ENCODE measurements at places on chromosomes 1 and 21.
A peak's percentile ranks its signal among the peaks of the same experiment; 100 is the strongest.

DNA sequence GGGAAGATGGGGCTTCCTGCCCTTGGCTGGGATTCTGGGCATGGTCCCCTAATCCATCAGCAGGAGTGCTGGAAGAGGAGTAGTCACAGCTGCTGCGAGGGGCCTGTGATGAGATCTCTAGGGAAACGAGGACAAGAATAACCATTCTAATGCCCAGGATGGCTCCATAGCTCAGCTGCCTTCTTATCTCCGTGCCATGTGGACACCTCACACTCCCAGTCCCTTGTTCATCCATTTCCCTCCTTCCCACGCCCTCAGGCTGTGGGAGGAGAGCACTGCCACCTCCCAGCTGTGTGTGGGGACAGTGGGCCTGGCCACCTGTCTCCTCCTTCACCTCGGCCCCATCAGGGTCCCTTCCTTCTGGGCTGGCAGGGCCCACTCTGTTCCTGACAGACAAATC, 16.1 kb upstream of the ETV3 start:
- no peak for DNase-seq

GRCh38 chr1:200153277-200154055, 126.0 kb downstream of the NR5A2 start:
- DNase-seq: peak; percentile 7

DNA sequence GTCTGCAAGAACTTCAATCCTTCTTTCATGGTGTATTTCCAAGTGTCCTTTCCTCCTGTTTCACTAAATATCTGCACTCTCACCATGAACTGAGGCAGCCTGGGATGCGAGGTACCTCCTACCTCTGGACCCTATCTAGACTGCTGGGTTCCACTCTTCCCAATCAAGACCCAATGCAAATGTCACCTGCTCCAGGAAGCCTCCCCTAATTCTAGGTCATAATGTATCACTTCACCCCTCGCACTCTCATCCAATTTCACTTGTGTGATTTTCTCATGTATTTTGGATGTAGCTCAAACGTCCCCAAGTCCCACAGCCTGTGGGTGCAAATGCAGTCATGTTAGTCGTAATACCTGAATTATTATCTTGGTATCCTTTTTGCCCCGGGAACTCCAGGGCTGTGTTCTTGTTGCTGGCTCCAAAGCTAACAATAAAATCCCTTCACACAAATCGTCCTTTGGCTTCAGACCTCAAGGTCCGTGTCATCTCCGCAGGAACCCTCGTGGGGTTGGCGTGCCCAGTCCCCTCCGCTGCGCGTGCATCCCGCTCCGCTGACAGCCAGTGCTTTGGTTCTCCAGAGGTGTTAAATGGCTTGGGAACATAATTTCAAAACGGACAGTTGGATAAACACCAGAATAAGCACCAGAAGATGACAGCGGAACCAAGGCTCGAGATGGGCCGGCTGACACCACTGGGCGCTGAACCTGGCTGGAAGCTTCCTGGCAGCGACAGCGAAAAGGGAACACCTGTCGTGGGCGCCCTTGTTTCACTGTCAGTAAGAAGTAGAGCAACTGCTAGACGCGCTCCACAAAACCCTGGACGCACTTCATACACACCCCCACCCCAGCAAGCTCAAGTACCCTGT, 1.0 kb upstream of the BACH1 start:
- DNase-seq: no peak

DNA sequence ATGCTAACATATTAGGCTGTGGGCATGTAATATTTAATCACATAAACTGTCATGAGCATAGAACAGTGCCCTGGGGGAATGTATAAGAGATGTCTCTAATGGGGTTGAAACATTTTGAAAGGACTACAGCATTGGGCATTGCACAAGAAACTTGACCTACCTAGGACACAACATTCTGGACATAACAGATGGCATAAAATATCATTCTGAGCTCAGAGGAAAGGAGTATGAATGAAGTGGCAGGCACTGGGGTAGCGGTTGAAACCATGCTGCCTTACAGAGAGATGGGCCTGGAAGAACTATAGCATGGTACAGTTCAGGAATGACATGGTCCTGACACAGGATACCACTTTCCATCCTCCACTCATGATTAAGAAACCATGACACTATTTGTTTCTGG, 69.0 kb downstream of the LPAR3 start:
- DNase-seq: no peak

GRCh38 chr1:204172404-204173029, 6.4 kb upstream of the REN start:
- no peak for DNase-seq

- no peak for DNase-seq
Measured at GRCh38 chr1:229204921-229205777, 65.8 kb upstream of the RAB4A start.

- DNase-seq: no peak
Measured at GRCh38 chr1:49013079-49013478, 236.4 kb upstream of the BEND5 start.

GRCh38 chr1:154747740-154748404, 122.2 kb downstream of the KCNN3 start:
- no peak for DNase-seq

DNA sequence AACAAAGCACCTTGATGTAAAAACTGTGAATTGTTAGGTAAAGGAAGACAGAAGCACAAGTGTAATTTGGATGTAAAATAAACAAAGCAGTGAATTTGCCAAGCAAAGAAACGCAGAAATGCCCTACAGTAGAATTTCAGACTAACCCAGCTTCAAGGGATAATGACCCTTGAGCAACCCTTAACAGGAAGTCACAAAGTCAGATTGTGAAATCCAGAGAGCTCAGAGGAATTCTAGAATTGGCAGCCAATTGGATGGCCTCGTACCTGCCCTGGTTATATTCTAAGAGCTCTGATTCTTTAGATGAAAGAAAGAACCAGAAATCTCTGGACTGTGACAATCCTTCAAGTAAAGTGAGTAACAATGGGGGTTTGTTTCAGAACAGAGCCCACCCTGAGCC, 152.7 kb upstream of the CHRM3 start:
- no peak for DNase-seq

DNA sequence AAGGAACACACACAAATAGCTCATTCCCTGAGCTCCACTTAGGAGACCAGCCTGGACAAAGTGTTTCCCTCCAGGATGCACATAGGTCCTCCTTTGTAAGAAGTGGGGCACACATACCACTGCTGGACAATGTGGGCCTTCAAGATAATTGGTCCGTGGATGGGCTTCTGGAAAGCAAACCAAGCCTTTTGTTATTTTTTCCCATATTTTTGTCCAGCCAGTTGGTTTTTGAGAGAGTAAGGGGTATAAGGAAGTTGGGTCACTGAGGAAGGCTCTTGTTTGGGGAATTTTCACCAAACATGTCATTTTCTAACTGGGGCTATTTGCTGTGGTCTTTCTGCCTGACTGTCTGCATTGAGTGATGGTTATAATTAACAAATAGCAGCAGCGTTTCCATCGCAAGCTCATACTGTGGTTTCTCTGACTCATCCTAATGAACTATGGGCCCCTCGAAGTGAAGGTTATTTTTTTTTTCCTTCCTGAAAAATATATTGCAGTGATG, 306.3 kb upstream of the DUSP10 start:
- no peak for DNase-seq

DNA sequence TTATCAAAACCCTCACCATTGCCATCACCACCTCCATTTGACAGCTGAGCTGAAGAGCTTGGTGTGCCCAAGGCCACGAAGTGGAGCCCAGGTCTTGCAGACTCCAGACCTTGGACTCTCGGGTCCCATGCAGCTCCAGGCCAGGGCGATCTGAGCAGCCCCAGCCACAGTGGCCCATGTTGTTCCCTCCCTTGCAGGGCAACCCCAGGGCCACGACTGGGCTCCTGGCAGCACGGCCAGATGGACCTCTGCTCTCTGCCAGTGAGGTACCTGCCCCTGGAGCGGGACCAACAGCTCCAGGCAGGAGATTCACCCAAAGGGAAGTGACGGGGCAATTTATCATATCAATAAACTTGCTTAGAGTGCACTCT, 182.7 kb upstream of the VAMP3 start:
- no peak for DNase-seq

DNA sequence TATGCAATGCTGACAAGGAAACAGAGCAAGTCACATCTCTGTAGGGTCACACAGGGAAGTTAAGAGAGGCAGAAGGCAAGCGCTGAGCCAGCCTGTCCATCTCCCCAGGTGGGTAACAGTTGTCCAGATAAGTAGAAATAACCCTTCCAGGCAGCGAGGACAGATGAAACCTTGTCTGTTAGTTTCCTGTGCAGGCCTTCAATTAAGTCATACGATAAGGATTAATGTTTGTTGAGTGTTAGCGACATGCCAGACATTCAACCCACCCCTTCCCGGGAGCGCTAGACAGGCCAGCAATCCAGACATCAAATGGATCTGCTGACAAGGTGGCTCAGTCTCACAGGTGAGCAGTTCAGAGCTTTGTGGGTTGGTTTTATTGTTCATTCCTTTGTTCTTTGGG, 221.5 kb upstream of the FMN2 start:
- DNase-seq: no peak

DNA sequence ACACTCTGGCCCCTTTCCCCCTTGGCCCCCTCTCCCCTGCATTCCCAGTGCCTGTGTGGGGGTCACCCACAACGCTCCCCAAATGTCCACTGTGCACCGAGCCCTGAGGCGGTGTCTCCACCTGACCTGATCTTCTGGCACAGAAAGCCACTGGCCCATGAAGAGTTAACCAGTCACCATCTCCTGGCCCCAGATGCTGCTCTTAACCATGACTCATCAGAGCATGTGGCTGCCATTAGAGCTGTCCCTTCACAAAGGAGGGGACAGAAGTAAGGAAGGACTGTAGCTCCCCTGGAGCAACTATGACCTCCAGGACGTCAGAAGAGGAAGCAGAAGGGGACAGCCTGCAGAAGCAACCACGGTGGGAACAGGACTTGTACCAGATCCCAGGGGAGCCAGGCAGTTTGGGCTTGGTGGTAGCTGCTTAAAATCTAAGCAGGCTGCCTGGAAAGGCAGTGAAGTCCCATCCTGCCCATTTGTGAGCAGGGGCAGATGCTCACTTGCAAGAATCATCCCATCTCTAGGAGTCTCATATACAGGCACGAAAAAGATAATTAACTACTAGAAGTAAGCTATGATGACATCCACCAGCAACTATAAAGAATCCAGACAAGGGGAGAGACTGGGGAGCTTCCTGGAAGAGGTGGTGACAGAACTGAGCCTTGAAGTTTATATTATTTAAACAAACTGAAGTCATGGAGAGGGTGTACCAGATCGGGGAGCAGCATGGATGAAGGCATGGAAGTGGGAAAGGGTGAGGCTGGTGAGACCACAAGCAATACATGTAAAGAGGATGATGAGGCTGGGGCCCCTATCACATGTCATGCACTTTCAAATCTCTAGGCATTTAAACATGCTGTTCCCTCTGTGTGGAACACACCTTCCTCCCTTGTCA, 1.1 kb upstream of the TTC39A start:
- DNase-seq: no peak

- DNase-seq: no peak
Measured at GRCh38 chr1:243435836-243436235, 180.0 kb downstream of the SDCCAG8 start.

DNA sequence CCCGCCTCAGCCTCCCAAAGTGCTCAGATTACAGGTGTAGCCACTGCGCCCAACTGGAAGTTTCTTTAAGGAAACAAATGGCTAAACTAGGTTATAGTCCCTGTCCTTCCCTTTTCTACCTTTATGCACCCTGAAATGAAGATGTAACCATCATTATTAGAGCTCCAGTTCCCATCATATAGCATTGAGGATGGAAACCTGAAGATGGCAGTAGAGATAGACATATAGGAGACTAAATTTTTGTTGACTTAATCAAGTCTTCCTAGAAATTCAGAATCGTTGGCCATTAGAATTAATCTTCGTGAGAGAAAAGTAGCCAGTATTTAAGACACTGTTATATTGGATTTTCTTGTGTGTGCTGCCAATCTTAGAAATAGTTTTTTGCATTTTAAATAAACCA, 1016.3 kb upstream of the NCAM2 start:
- DNase-seq: no peak

- DNase-seq: no peak
Measured at GRCh38 chr1:147785794-147786506, 25.5 kb upstream of the GJA5 start.

GRCh38 chr1:19639999-19640362, 4.1 kb upstream of the NBL1 start:
- no peak for DNase-seq

GRCh38 chr21:20527731-20528460, 470.3 kb upstream of the NCAM2 start:
- no peak for DNase-seq

- DNase-seq: no peak
Measured at GRCh38 chr1:204321665-204322064, 38.1 kb downstream of the PLEKHA6 start.

GRCh38 chr1:156727926-156728598, at the start of gene METTL25B:
TSS of gene METTL25B (plus strand) at chr1:156728469. CDS start at chr1:156729105, 636 bp downstream.
- peak; percentile 41 for DNase-seq

DNA sequence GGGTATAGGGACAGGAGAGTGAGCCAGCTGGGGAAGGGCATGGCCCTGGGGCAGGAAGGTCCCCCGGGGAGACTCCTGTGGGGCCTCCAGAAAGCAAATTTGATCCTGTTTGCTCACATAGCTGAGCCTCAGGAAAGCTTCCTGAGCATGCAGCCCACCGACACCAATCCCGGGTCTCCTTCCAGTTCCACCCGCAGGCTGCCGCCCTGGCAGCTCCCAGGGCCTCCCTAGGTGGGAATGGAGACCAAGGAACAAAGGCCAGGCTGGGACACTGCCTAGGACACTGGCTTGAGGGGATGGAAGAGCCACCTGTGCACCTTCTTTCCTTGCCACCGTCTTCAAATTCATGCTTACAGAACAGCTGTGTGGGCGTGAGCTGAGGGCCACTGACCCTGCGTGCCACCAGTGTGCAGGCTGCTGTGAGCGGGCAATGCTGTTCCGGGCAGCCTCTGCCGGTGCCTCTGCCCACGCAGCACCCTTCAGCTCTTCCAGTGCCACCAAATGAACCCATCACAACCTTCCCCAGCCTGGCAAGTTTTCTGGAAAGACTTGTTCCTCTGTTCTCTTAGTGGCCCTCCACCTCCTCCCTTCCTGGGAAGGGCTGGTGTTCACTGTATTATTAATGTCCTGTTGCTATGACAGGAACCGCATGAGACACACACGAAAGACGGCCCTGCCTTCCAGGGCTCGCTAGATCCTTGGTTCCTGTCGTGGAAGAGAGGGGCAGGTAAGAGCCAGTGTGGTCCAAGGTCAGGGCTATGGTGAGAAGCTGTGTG, 53.6 kb downstream of the ACBD3 start:
- DNase-seq: no peak

- DNase-seq: no peak
Measured at GRCh38 chr1:234047123-234047522, 142.6 kb downstream of the SLC35F3 start.

- no peak for DNase-seq
Measured at GRCh38 chr1:75234562-75234961, 100.4 kb downstream of the LHX8 start.

Data from stimulated activated CD4-positive, alpha-beta T cell treated with anti-CD3 and anti-CD28 coated beads, Interleukin-1b, Interleukin-23, amount 100 ng/mL, for 1 hour (primary cell).